ENCODE measurements at places on chromosomes 11 and 22.

- DNase-seq = peak; percentile 25
These were observed 115.7 kb downstream of the ENTHD1 start for GRCh38 chr22:39777716-39778454.

GRCh38 chr11:60719391-60719790, 5.1 kb upstream of the MS4A18 start:
- DNase-seq = no peak

DNA sequence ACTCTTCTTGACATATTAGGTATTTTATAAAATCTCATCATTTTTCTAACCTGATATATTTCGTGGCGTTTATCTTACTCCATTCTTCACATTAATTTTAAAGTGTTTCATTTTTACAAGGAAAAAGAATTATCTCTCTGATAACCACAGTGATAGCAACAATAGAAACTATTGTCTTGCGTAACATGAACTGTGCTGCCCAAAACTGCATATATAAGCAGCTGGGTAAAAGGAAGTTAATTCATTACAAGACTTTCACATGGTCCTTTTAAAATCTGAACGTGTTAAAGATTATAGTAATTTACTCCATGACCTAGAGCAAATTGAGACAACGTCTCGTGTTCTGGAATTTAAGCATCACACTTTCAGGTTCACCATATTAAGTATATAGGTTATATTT, 210.4 kb upstream of the GRIA4 start:
- no peak for DNase-seq

GRCh38 chr11:122632181-122632824, 23.2 kb upstream of the UBASH3B start:
- DNase-seq = no peak

DNA sequence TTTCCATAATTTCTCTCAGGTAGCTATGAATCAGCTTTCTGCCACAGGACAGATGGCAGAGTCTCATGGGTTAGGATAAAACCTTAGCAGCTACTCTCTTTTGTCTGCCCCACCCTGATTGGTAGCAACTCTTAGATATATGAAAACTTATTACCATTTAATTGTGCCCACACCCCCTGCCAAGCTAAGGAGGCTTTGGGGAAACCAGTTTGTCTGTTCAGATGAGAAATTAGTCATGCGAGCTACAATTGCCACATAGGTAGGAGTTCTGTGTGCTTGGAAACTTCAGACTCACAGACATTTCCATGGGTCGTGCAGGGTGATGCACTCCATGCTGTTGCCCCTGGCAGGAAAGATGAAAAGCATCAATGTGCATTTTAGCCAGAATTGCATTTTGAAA, 39.9 kb downstream of the CD44 start:
- no peak for DNase-seq

DNA sequence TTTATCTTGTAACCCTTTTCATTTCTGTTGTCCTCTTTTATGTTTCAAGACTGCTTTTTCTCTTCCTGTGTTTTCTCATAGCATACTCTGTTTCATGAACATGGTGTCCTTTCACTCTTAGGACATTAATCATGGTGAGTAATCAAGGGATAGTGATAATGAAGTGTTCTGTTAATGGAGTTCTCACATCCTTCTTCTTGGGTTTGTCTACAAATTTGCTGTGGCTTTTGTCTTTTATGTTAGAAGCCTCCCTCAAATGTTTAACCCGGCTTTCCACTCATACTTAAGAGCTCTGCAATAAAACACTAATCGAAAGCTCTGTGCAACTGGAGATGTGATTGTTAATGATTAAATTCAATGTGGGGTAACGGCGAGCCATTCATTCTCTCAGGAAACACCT, 593.6 kb downstream of the NELL1 start:
- DNase-seq = no peak

GRCh38 chr11:115545581-115546210, 41.5 kb upstream of the CADM1 start:
- DNase-seq = no peak

GRCh38 chr11:70128435-70128906, 50.4 kb downstream of the ANO1 start:
- no peak for DNase-seq

GRCh38 chr22:41565403-41566054, 4.7 kb downstream of the CSDC2 start:
- peak; percentile 89 for DNase-seq
